Chondrocyte (in vitro differentiated cells): ENCODE measurements at places on chromosomes 2 and 18.

- DNase-seq = no peak
- peaks cover 5% of the 10 kb centered on the region for H3K36me3 ChIP-seq
- peaks cover 3% of the 10 kb centered on the region for H3K27me3 ChIP-seq
- H3K27ac ChIP-seq = no peak overlapping the region
Observed at GRCh38 chr18:31774477-31774785, 13.8 kb upstream of the SLC25A52 start.

DNA sequence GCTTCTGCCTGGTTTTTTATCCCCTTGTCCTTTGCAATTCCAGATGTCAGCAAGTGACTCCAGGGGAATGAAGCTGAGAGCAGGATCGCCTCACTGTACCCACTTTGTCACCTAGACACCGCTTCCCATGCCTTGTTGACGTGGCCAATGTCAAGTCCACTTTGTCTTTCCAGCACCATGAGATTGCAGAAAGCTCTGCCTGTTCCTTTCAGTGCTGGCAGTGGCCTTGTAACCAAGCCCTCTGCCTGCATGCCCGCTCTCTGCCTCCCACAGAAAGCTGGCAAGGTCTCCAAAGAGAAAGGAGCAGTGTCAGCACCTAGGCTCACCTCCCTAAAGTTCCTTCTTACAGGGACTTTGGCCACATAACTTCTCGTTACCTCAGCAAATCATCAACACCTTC, 282.2 kb upstream of the ST6GAL2 start:
- H3K27ac ChIP-seq = no peak overlapping the region
- H3K4me1 ChIP-seq = peaks cover 7% of the 10 kb centered on the region
- no peak overlapping the region for H3K4me3 ChIP-seq

DNA sequence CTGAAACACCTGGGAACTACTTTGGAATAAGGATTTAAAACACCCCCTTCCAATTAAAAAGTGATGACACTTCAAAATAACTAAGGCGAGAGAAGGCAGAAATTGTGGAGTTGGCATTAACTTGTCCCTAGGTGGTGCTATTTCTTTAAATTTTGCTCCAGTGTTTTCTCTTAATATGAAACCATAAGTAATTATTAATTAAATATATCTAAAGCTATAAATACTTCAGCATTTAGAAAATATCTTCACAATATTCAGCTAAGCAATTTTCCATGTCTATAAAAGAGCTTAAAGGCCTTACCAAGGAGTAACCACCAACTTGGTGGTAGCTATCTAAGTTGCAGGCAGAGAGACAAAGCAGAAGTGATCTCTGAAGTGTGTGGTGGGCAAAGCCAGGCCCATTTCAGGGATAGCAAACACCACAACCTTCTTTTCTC, 186.8 kb upstream of the PGAP1 start:
- H3K27ac ChIP-seq = no peak overlapping the region
- H3K4me3 ChIP-seq = no peak overlapping the region

DNA sequence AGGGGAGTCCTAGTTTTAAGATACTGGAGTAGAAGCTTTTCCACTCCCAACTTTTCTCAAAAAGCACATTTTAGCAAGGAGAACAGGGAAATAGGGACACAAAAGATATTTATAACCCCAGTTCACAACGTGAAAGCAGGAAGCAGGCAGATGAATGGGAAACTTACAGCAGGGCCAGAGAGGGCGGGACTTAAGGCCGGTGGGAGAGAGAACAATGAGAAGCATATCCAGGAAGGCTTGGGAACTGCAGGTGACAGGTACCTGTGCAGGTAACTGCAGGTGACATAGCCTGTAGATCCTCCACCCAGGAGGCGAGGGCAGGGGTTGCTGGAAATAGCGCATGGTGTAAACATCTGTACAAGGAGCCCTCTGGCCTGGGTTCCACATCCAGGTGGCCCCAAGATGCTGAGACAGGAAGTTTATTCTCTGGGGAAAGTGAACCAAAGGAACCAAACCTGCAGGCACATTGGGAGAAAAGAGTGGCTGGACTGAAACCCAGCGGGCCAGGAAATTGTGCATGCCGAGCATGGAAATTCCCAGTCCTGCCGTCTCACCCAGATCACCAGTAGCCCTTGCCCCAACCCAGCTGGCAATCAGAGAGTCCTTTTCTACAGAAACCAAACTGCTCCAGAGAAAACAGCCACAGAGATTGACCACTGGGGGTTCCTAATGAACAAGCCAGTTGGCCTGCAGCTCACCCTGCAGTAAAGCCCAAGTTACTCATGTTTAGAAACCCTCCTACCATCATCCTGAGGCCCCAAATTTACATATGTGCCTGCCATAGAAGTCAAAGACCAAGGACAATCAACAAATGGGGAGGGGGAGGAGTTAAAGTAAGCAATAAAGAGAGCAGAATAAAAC, 24.3 kb upstream of the COL6A3 start:
- no peaks in the 10 kb centered on the region for H3K27me3 ChIP-seq
- DNase-seq = no peak
- H3K4me1 ChIP-seq = peaks cover 60% of the 10 kb centered on the region
- no peaks in the 10 kb centered on the region for H3K36me3 ChIP-seq
- no peak overlapping the region for H3K27ac ChIP-seq

DNA sequence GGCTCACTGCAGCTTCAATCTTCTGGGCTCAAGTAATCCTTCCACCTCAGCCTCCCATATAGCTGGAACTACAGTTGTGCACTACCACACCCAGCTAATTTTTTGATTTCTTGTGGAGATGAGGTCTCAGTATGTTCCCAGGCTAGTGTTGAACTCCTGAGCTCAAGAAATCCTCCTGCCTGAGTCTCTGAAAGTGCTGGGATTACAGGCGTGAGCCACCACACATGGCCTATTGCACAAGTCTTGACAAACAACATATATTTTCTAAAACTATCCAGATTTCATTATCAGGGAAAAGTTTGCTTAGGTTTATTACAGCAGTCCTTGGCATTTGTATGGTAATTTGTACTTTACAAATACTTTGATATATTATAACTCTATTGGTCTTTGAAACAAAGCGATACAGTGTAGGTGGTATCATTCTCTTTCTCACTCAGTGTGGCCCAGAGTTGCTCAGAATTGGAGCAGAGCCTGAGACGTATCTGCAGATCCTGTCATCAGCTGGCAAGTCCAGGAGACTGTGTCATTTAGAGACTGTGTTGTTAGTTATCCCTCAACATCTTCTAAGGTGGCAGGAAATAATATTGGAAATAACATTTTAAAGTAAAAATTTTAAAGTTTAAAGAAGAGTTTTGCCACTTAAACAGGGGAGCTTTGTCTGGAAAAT, 41.4 kb downstream of the PDK1 start:
- no peak overlapping the region for H3K4me3 ChIP-seq
- peaks cover 51% of the 10 kb centered on the region for H3K4me1 ChIP-seq
- peaks cover 3% of the 10 kb centered on the region for H3K36me3 ChIP-seq
- no peaks in the 10 kb centered on the region for H3K27me3 ChIP-seq

DNA sequence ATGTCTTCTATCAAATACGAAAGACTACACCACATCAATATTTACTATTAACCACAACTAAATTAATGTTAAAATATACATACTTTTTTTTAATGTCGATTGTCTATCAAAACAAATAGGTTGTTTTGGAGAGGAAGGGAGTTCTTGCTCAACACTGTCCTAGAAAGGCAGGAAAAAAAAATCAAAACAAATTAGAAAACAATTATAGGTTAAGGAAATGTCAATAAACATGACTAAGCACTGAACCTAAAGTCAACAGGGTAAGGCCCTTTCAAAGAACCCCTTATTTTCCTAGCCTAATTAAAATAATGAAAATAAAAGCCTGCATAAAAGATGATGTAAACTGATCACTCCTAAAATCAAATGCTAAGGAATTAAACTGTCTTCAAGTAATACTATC, 2.8 kb downstream of the CEP76 start:
- no peaks in the 10 kb centered on the region for H3K27me3 ChIP-seq
- peaks cover 2% of the 10 kb centered on the region for H3K36me3 ChIP-seq
- no peak overlapping the region for H3K4me3 ChIP-seq
- H3K27ac ChIP-seq = no peak overlapping the region
- peaks cover 32% of the 10 kb centered on the region for H3K4me1 ChIP-seq

- no peak overlapping the region for H3K27ac ChIP-seq
- no peak for DNase-seq
- no peaks in the 10 kb centered on the region for H3K27me3 ChIP-seq
- peaks cover 27% of the 10 kb centered on the region for H3K4me1 ChIP-seq
- peaks cover 7% of the 10 kb centered on the region for H3K36me3 ChIP-seq
Observed at GRCh38 chr2:174670446-174670845, 72.8 kb upstream of the WIPF1 start.

DNA sequence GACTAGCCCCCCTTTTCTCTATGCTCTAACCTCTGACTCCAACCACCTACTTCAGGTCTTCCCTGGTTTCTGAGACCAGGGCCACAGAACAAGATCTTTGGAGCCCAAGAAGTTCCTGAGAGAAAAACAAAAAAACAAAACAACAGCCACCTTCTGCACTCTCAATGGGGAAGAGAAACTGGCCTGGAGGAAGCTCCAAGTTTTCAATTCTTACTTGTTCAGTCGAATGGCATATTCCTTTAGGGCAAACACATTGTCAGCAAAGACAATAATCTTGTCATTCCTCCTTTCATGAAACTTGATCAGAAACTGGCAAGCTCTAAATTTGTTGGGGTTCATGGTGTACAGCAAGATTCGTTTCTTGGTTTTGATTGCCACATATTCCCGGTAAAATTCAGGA, 15.0 kb downstream of the ERCC3 start:
- no peaks in the 10 kb centered on the region for H3K27me3 ChIP-seq
- no peak overlapping the region for H3K4me3 ChIP-seq

GRCh38 chr2:74458132-74458937, at the start of gene WBP1:
Gene WBP1 (plus strand): TSS chr2:74458438. CDS start chr2:74458603, 165 bp downstream.
- peaks cover 2% of the 10 kb centered on the region for H3K36me3 ChIP-seq
- peak within 1 kb of the TSS; percentile 98 for H3K27ac ChIP-seq
- peak; percentile 99 for DNase-seq
- H3K4me1 ChIP-seq = peaks cover 57% of the 10 kb centered on the region

DNA sequence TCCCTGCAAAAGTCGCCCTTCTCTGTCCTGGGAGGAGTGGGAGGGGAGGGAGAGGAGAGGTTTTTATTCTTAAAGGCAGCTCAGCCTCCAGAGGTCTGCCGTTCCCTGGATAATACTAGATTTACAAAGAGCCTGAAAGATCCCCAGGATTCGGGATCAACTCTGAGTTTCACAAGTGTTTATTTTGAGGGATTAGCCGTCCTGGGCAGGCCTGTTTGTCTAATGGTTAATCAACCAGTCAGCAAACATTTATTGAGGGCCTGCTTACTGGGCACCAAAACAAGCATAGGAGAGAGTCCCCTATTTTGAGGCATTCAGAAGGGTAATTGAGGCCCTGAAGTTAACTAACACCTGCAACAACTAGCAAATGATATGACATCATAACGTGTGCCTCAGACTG, 152.6 kb upstream of the SLC1A4 start:
- no peak overlapping the region for H3K27ac ChIP-seq
- H3K4me1 ChIP-seq = peaks cover 25% of the 10 kb centered on the region
- no peaks in the 10 kb centered on the region for H3K27me3 ChIP-seq

DNA sequence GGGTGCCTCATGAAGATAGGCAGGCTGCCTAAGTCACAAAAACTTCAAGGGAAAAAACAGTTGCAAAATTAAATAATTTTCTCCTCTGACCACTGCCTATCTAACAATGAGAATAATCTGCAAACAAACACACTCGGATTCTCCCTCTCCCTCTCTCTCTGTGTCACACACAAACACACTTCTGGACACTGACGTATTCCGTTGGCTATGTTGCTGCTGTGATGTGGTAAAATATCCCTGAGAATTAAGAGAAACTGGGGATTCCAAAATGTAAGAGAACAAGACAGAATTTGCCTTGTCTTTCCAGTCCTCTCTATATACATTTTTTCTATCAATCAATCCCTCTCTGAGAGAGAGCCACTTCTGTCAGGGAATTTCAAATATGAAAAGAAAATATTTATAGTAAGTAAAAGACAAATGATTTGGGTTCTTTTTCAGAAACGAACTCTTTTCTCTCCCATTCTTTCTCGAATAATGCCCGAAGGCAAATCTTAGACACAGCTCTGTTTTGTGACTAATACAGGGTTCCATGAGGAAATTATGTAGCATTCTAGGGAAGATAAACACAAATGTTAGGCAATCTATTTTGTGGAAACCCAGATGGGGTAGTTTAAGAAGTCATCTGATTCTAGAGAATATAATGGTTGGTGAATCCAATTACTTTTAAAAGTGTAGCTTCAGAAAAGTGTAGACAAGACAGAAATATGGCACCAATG, 310.3 kb upstream of the CYP26B1 start:
- peaks cover 3% of the 10 kb centered on the region for H3K36me3 ChIP-seq
- no peak for DNase-seq
- no peak overlapping the region for H3K27ac ChIP-seq
- H3K27me3 ChIP-seq = no peaks in the 10 kb centered on the region

- H3K4me1 ChIP-seq = no peaks in the 10 kb centered on the region
- no peak overlapping the region for H3K4me3 ChIP-seq
- no peak for DNase-seq
- H3K27ac ChIP-seq = no peak overlapping the region
- H3K36me3 ChIP-seq = no peaks in the 10 kb centered on the region
Observed at GRCh38 chr18:21402272-21402671, 160.2 kb downstream of the GREB1L start.

GRCh38 chr2:162106146-162106551, 32.1 kb upstream of the DPP4 start:
- H3K4me3 ChIP-seq = no peak overlapping the region
- peaks cover 37% of the 10 kb centered on the region for H3K27me3 ChIP-seq
- no peak for DNase-seq
- no peak overlapping the region for H3K27ac ChIP-seq

DNA sequence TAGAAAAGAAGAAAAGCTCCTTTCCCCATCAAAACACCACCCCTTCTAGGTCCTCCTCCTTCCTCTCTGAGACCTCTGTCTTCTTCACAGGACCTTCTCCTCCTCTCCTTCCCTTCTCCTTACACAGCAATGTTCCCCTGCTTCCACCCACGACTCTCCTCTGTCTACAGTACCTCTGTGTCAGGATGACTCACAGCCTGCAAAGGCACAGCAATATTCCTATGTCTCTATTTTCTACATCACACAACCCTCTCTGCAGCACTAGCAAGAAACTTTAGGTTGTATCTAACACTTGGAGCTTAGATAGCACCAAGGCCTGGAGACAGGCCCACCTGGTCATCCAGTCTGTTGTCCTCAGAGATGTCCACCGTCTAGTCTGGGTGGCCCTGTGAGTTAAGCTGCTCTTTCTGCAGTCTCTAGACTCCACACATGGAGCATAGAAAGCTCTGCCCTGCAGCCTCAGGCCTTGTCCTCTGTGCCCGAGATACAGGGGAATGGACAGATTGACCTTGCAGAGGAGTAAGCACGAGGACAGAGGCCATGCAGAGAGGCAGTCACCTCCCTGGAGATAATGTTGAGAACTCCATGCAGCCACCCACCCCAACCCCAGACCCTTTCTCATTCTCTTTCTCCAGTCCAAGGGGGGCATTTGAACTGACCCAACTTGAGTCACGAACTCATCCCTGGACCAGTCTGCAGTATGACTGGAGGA, 212.0 kb downstream of the TNS1 start:
- peaks cover 16% of the 10 kb centered on the region for H3K36me3 ChIP-seq
- H3K4me1 ChIP-seq = peaks cover 23% of the 10 kb centered on the region
- no peaks in the 10 kb centered on the region for H3K27me3 ChIP-seq
- no peak overlapping the region for H3K4me3 ChIP-seq
- H3K27ac ChIP-seq = peak overlapping the region; percentile 79
